ENCODE measurements at places on chromosomes 4 and X.

- no peak for DNase-seq
Observed at GRCh38 chr4:96681218-96681617, 841.3 kb downstream of the PDHA2 start.

DNA sequence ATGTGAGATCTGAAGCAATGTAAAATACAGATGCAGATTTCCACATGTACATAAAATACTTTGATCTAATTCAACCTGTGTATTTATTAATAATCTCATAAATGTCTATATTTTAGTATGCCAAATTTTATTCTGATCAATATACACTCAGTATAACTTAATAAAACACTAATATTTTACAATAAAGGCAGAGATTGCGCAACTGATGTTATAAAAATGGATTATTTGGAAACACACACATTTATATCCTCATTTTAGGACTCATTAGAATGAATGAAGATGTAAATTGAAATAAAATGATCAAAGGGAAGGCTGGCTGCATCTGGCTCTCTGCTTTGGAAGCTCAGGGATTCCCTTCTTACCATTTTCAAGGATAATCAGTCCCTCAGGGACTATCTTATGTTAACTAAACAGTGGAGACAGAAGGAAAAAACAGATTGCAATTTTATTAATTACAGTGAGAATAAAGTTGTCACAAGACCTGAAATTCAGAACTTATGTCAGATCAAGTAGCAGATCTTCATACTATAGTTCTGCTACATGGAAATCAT is 900.9 kb upstream of the EPHA5 start:
- DNase-seq: no peak

DNA sequence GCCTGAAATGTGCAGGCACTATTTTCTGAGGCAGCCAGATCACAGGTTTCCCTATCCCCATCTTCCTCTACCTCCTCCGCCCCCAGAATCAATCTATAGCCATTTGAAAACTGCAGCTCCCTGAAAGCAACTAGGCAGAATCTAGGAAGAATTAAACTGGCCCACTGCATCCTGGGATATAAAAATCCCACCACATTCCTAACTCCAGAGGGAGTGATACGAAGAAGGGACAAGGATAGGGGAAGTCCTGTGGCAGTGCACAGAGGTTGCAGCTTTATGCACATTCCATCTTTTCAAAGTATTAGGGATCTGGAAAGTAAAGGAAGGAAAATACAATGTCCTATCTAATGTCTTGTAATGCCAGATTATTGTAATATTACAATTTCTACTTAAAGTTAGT is 18.3 kb upstream of the HERC3 start:
- no peak for DNase-seq

DNA sequence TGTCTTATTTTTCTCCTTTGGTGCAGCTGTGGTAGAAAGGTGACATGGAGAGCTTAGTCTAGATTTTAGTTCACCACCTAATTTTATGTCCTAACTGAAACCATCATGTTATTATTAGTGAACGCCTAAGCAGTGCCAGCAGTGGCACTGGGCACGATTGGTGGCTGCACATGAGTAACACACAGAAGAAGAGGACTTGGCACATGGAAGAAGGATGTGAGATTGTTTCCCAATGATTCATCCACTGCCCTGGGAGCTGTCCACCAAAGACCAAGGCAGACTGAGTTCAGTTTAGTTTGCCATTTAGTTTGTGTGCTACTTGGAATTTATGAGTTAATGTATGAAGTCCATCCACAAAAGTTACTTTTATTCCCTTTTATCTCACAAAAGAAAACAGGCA is 68.1 kb upstream of the NAP1L5 start:
- no peak for DNase-seq

- DNase-seq: no peak
Observed at GRCh38 chr4:25012655-25013054, 18.1 kb downstream of the LGI2 start.

DNA sequence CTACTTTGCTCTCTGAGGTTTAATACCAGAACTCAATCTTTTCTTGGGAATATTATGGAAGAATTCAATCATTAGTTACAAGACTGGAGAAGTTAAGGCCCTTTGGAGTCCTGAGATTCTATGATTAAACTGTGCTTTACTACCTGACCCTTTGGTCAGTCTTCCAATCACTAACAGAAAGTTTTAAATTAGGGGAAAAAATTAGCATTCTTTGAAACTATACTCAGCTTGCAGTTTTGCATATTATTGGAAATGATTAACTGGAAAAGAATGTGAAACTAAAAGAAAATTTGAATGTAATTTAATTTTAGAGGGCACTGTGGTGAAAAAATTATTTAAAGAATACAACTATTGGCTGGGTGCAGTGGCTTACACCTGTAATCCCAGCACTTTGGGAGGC is 18.7 kb upstream of the GPR34 start:
- DNase-seq: no peak

DNA sequence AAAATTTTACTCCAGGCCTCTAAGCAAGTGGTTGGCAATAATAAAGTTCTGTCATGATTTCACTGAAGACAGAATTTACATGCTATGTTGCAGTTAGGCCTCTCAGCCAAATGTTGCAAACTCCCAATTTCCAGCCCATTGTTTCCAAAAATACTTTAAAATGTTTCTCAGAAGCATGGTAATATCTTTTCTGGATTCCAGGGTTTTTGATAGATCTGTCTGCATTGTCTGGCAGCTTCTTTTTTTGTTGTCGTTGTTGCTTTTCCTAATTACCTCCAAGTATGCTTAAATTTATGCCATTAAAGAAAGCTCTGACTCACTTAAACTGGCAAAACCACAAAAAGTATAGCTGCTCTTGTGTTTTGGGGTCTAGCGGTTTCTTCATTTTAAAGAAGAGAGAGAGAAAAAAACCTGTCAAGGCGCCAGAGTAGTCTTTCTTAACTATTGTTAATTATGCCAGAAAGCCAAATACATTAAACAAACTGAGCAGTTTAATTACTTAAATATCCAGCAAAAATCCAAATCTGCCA is 97.0 kb downstream of the AGTR2 start:
- DNase-seq: no peak

DNA sequence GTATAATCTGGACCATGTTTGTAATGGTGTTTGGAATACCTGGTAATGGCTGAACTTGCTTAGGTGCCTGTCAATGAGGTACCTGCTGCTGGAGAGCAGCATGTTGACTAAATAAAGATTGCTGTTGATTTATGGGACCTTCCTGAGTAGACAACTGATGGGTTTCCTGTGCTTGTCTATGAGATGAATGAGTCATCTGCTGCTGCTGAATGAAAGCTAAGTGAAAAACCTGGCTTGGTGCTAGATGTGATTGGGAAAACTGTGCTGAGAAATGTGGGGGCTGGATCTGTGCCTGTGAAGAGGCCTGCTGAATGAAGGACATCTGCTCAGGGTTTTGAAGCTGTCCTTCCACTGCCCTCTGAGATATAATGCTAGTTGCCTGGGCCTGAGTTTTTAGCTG is 69.6 kb downstream of the WNK3 start:
- no peak for DNase-seq

GRCh38 chr4:107625391-107625902 is 94.6 kb downstream of the PAPSS1 start:
- DNase-seq: no peak

DNA sequence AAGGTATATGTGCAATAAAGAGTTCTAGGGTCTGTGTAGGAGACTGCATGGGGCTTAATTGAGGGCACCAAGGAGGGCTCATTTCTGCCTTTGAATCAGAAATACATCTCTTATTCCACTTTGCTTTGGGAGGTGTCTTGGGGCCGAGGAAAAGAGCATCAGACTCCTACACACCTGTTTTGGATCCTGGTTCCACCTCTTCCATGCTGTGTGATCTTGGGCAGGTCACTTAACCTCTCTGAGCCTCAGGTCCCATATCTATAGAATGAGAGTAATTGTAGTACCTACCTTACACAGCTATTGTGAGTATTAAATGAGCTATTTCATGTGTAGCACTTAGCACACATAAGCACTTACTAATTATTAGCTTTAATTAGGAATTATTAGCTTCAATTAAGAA is 100.6 kb downstream of the RTL5 start:
- no peak for DNase-seq

DNA sequence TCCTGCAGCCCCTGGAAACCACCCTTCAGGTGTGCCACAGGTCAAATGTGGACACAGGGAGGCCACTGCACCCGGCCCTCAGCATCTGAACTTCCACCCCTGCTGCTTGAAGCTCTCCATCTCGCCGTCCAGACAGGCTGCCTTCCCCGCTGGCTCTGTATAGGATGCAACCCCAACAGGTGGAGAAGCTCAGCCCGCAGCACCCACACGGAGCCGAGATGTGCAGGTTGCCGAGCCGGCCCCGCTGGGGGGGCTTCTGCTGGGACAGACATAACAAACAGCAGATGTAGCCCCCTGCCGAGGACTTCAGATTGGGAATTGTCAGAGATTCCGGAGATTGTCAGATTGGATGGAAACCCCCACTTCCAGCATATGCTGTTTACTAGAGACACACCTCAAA is 20.5 kb downstream of the TMEM187 start:
- no peak for DNase-seq

- no peak for DNase-seq
Observed at GRCh38 chr4:31114816-31115215, 394.6 kb downstream of the PCDH7 start.

DNA sequence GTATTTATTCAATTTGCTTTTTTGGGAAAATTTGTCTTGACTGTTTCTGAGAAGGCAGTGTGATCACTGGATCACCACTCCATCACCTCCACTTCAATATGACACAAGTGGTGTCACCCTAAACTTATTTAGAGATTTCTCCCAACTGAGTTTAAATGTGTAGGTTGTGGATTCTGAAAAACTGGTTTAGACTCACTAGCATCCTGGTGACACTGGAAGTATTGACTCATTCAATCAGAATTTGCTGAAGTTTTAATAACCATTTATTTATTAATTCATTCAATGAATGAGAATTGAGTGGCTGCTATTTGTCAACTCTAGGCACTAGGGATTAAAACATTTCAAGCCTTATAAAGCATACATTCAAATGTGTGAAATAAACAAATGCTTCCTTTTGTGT is 819.1 kb upstream of the EPHA5 start:
- DNase-seq: no peak

DNA sequence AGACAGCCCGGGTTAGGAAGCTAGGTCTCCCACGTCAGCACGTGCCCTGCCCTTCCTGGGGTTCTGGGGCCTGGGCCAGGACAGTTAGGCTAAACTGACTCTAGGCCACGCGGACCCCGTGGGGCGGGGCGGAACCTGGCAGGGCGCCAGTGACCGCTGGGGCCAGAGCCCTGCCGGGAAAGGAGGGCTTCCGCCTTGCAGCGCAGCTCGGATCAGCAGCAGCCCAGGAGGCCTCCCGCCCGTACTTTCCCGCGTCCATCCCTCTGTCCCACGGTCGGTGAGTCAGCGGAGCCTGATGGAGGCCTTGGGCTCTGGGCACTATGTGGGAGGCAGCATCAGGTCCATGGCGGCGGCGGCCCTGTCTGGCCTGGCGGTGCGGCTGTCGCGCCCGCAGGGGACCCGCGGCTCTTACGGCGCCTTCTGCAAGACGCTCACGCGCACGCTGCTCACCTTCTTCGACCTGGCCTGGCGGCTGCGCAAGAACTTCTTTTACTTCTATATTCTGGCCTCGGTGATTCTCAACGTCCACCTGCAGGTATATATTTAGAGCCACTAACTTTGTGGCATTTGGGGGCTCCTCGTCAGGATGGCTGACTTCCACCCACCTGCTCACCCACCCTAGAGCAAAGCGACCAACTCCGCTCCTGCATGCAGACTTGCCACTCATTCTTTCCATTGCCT is at the start of gene SMIM10:
SMIM10 (plus strand) TSS at position 191 of the 681 bp plus-strand sequence; CDS start at position 296, 105 bp downstream.
- peak; percentile 35 for DNase-seq

- no peak for DNase-seq
Observed at GRCh38 chr4:87211249-87211952, 9.0 kb downstream of the KLHL8 start.

GRCh38 chrX:12950851-12951594 is 23.9 kb upstream of the TMSB4X start:
- peak; percentile 76 for DNase-seq

DNA sequence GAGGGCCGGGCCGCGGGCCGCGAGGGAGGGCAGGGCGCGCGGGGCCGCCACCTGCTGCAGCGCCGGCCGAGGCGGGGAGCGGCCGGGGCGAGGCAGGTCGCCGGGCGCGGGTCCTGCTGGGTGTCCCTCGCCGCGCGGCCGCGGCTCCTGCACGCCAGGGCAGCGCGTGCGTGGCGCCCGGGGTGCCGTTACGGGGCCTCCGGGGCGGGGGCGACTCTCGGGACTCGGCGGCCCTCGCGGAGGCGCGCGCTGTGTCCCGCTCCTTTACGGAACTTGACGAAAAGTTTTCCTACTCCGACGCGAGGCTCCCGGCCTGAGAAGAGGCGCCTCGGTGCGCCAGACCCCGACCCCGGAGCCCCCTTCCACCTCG is 329 bp downstream of the TBC1D14 start:
- peak; percentile 63 for DNase-seq

- peak; percentile 3 for DNase-seq
Observed at GRCh38 chrX:123648028-123648810, 84.6 kb downstream of the THOC2 start.

DNA sequence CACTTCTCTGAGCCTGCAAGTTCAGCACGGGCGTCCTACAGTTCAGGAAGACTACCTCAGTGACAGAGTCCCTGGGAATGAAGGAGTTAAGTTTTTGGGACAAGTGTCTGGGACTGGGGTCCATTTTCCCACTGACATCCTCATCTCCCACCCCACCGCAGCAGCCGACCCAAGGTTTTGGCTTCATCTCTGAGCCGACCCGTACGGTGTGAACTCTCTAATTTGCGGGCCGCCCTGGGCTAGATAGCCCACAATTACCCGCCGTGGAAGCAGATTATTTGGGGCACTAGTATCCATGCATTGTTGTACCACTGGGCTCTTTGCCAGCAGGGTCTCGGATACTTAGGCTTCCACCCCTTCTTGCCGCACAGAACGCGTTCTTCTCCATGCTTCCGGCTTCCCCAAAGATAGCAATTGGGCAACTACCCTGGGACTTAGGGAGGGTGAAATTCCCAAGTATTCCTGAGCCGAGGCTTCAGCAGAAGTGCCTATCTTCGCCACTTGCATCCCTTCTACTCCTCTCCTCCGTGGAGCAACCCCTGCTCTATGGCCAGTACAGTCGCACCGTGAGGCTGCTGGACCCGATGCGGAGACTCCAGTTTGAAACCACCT is 2.4 kb downstream of the IL1RAPL2 start:
- DNase-seq: no peak

GRCh38 chr4:40206426-40206825 is 9.6 kb downstream of the RHOH start:
- DNase-seq: no peak

DNA sequence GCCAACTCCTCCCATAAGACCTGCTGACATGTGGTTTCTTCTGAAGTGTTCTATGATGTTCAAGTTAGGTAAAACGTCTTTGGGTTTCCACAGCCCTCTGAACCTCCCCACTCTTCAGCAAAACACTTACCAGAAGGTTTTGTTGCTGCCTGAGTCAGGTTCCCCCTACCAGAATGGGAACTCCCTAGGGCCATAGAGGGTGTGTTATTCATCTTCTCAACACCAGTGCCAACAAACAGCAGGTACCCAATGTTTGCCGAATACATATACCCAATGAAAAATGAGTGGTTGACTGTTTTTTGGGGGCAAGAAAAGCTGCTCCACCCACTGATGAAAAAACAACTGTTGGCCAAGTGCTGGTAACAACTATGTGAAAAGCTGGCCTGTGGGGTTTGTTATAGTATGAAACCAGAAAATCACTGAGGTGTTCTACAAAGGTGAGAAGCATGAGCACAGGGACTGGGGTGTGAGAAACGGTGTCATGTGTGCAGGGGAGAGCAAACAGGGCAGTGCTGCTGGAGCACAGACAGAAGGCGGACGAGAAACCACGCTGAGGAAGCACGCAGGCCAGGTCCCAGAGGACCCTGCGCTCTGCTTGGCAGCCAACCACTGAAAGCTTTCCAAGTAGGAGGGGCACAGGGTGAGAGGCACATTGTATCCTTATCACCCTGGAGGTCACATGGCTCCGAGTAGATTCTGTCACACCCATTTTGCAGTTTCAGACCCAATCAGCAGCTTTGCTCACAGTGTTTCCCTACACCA is 28.8 kb downstream of the ATP8A1 start:
- peak; percentile 59 for DNase-seq

Measured in activated naive CD8-positive, alpha-beta T cell treated with anti-CD3 and anti-CD28 coated beads for 36 hours (primary cell).